ENCODE measurements at places on chromosomes 5 and 9.

DNA sequence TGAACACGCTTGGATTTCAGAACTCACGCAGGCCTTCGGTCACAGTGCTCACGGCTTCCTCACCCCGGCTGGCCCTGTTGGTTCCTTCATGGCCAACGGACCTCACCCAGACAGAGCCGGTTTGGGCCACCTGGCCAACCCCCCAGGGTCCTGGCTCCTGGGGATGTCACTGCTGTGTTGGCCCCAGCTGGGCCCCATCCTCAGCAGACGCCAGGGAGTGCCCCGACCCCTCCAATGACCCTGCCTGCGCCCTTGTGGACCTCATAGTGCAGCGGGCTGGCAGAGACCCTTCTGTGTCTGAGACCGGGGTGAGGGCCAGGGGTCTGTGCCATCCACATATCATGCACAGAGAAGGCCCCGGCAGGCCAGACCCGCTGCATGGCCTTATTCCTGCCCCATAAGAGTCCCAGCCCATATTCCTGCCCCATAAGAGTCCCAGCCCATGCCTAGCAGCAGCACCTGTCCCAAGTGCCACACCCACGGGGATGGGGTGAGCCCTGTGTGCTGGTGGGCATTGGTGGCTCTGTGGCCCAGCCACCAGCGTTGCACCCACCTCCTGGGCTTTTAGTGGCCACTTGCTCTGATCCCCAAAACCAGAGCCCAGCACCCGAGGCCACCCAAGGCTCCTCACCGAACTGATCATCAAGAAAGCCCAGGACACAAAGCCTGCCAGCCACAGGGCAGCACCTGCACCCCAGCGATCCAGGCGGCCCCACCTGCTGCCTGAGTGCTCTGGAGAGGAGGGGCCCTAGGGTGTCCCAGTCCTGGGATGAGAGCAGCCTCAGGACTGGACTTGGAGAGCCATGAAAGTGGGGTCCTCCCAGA lies 1.3 kb upstream of the LPCAT1 start:
- DNase-seq: no peak

- DNase-seq: no peak
Observed at GRCh38 chr5:9654886-9655285, 24.7 kb upstream of the TAS2R1 start.

GRCh38 chr5:172361566-172362238 lies 78.1 kb upstream of the UBTD2 start:
- no peak for DNase-seq

DNA sequence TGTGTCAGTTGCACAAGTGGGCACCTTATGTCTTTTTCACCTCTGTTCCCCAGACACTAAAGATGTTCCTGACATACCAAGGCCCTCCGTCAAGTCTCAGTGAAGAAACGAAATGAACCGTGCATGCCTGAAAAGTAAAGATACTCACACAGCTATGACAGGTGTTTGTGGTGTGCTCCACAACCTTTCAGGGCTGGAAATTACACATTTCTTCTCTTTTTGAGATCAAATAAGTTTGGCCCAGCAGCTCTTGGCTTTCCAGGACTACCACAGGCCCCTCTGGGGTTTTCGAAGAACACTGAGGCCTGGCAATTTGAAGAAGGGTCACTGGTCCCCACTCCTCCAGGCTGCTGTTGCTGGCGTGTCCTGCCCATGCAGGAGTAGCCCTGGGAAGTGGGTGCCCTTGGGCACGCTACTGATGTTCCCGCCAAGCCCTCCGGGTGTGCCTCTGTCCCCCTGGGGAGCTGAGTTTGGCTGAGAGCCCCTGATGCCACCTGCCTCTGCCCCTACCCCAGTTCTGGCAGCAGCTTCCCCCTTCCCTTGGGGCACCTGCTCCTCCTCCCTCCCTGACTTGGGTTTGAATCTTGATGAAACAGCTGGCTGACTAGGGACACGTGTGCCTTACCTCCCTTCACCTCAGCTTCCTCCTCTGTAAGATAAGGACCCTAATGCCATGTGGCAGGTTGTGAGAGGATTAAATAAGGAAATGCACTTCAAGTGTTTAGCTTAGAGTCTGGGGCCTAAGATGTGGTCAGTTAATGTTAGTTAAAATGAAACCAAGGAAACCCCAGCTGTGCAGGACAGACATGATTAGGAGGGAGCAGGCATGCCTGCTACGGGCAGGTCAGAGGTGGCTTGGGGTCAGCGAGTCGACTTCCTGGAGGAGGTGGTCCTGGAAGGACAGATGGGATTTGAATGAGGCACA lies 49.1 kb upstream of the GADD45G start:
- DNase-seq: no peak

DNA sequence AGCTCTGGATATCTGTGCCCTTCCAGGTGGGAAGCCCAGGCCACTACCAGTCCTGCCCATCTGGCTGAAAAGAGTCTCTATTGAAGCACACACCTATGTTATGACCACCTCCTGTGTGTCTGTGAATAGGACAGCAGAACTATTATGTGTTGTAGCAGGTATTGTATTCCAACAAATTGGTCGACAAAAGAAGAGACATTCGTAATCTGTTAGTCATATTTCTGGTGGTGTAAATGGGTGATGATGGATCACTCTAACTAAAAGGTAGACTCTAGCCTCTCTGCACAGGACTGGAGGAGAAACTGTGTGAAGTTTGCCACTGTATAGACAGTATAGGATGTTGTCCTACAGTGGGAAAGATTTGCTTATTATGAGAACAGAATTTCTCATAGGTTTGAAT lies 416.1 kb downstream of the TMEM38B start:
- no peak for DNase-seq

- no peak for DNase-seq
Observed at GRCh38 chr9:106890608-106891007, 27.6 kb downstream of the ZNF462 start.

GRCh38 chr5:17267106-17267505 lies 49.7 kb downstream of the BASP1 start:
- no peak for DNase-seq

GRCh38 chr9:86946201-86947145 lies 833 bp downstream of the GAS1 start:
- peak; percentile 66 for DNase-seq

DNA sequence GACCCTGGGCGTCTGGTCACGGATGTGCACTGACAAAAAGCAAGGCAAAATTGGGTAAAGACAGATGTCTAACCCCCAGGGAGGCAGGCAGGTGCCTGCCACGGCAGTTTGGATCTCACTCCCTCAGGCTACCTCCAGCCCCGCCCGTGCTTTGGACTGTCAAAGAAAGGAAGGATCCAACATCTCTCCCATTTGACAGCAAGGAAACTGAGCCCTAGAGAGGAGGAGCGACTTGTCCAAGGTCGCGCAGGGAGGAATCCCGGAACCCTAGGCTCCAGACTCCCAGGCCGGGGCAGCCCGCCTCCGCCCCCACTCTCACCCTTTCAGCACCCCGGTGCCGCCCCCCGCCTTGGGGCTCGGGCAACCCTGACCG lies 376 bp downstream of the GOLGA1 start:
- no peak for DNase-seq

- DNase-seq: no peak
Observed at GRCh38 chr5:96342581-96342980, 90.5 kb downstream of the PCSK1 start.

DNA sequence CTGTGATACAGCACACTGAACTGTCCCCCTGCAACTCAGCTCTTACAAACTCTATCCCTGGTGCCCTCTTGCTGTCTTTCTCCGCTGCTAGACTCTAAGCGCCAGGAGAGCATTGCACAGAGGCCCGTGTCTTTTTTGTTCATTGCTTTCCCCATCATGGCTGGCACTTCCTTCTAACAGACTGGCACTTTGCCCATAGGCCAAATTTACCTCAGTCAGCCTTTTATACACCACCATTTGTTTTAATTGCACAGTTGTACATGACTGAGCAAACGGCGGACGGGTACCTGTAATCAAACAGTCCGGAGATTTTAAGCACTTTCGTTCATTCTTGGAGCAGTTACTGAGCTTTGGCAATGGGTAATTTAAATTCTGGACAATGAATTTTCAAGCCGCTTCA lies 102.2 kb upstream of the CLINT1 start:
- no peak for DNase-seq

DNA sequence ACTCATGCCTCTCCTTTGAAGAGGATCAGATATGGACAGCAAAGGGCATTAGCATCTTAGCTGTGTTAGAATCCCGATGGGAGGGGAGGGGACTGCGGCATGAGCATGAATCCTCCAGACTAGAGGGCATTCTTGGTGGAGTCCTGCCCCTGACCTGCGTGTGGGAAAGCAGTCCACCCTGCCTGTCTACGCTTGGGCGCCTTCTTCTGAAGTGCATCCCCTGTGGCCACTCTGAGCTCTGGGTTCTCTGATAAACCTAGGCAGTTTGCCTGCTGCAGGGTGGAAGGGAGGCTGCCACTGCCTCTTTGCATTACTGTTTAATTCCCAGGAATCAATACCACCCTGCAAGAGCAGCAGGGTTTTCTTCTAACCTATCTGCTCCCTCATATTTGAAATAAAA lies 169.3 kb downstream of the INSYN2B start:
- no peak for DNase-seq

- no peak for DNase-seq
Observed at GRCh38 chr9:124125651-124125977, 114.0 kb downstream of the LHX2 start.
